ENCODE measurements at places on chromosomes 6 and 20.
A peak's percentile ranks its signal among the peaks of the same experiment; 100 is the strongest.

DNA sequence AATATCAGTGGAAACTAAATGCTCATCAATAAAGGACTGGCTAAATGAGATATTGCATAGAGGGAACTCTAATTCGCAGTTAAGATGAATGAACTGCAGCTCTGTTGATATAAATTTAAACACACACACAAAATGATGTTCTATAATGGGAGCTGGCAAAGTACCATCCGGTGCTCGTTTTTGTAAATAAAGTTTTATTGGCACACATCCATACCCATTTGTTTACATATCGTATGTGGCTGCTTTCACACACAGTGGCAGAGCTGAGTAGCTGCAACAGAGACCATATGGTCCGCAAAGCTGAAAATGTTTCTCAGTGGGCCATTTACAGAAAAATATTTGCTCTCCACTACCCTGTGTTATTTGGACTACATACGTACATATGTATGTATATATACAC is 120.7 kb downstream of the EDN3 start:
- no peak for DNase-seq

GRCh38 chr6:12931639-12932038 is 215.1 kb downstream of the PHACTR1 start:
- DNase-seq = no peak

DNA sequence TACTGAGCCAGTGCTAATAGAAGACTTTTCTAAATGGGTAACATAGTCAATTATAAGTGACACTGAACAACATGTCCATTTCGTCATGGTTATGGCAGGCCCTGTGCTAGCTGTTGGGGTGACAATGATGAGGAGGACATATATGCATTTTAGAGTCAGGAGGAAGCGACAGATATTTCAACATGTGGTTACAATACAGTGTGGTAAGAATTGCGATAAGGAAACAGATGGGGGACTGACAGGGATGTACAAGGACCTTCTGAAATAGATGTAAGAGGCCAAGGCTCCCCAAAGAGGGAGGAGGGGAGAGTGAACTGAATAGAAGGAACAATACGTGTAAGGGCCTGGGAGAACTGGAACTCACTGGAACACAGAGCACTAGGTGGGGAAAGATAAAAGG is 11.7 kb downstream of the MMP24 start:
- no peak for DNase-seq

- no peak for DNase-seq
These were observed 187.0 kb downstream of the DTNBP1 start for GRCh38 chr6:15475872-15476271.

DNA sequence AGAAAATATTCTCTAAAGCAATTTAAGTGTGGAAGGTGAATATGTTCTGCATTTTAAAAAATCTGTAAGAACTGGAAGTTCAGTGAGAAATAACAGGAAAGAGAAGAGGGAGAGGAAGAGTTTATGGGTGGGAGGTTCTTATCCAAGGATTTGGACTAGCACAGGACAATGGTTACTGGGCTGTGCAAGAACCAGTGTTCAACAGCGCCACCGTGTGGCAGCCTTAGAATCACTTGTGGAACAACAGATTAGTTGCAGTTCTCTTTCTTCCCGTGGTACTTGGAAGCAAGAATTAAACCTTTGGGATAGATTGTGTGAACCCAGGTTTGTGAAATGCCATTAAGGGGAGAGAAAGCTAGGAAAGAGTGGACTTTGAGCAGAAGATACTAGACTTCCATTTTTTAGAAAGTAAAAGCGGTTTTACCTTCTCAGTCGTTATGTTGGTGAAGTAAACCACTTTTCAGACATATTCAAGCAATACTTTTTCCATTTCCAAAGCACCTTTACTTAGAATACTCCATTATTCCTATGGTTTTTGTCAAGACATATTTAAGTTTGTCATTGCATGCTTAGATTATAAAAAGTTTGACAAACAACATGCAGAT is 436.7 kb downstream of the RNF144B start:
- peak; percentile 31 for DNase-seq

DNA sequence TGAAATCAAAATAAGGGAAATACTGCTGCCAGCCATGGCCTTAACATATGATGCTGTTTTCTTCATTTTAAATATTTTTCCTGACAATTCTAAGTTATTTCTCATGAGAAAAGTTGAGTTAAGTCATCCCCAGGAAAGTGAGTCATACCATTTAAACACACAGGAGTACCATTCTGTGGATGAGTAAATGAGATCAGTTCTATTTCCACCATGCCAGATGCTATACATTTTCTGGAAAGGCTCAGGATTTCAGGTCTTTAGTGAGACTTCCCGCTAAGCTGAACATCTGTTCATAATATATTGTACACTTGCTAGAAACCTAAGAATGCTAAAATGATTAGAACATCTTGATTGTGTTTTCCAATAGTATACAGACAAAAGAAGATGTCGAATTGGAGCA is 256.2 kb upstream of the MANEA start:
- DNase-seq = no peak

- no peak for DNase-seq
These were observed 413.5 kb downstream of the SYNE1 start for GRCh38 chr6:152223636-152224035.

DNA sequence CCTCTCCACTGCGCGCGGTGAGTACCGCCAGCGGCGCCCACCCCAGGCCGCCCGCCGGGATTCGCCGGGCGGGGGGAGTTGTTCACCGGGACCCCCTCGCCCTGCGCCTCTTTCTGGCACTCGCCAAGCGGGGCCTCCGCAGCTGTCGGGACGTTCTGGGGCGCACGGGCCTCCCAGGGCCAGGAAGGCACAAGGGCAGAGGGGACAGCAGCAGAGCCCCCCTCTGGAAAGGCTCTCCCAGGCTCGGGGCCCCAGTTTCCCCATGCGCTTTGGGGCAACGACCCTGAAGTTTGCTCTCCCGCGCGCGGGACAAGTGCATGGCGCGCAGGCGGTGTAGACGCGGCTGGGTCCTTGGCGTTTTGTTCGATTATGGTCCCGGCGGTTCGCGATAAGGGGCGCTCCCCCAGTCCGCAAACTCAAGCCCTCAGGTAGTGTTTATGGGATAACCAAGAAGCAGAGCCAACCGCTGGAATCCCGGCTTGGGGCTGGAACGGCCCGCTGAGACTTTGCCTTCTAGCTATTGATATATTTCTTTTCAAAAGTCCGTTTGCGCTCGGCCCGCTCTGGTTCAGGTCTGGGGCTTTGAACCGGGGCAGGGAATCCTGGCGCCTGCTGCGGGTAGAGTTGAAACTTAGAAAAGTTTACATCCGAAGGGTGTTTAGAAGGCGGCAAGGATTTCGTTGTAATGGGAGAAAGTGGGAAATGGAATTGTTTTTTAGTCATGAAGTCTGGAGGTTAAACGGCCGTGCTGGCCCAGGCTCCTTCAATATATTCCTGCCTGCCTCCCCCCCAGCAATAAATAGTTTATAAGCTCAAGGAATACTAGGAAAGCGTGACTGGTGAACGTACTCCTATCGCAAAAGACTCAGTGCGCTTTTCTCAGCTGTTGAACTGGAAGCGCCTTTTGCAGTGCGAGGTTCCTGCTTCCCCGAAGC is 595 bp downstream of the EYA2 start:
- DNase-seq = no peak

GRCh38 chr6:1738558-1739081 is 128.9 kb downstream of the FOXC1 start:
- DNase-seq = no peak

DNA sequence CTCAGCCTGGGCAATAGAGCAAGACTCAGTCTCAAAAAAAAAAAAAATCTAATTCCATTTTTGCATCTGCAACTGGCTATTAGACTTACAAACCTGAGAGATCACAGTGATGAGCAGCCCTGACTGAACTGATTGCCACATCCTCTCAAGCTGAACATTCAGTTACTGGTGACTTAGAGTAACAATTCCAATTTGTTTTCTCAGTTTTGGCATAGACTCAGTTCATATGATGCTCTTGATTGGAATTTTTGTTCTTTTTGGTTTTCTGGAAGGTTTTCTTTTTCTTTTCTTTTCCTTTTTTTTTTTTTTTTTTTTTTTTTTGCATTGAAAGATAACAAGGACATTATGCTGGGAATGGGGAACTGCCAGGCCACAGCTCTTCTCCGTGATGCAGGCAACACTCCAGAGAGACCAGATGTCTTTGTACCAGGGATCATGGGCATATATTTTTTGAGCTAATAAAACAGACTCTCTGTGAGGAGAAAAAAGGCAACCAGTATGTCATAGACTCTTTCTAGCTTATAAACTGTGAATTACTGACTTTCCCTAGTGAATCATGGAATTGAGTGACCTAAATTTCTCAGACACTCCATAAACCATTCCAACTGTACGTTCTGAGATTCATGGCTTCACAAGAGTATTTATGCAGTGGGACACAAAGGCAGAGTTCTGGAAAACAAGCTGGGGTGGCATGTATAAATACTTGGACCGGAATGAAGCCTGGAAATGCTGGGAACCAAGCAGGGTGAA is 86.0 kb upstream of the SLC2A12 start:
- no peak for DNase-seq

- no peak for DNase-seq
These were observed 207.9 kb downstream of the SAMD5 start for GRCh38 chr6:147716434-147716833.

DNA sequence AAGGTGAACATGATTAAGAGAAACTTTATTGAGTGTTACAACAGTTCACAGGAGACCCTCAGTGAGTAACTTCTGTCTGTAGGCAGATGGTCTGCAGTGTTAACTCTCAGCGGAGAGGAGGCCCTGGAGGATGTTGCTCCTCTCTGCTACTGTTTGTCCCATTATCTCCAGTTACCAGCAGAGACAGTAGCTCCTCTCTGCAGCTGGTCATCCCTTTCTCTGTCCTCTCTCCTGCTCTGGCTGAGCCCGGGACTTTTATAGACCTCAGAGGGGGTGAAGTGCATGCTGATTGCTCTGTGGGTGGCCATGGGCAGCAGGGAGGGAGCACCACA is 5.7 kb downstream of the GTSF1L start:
- DNase-seq = no peak

DNA sequence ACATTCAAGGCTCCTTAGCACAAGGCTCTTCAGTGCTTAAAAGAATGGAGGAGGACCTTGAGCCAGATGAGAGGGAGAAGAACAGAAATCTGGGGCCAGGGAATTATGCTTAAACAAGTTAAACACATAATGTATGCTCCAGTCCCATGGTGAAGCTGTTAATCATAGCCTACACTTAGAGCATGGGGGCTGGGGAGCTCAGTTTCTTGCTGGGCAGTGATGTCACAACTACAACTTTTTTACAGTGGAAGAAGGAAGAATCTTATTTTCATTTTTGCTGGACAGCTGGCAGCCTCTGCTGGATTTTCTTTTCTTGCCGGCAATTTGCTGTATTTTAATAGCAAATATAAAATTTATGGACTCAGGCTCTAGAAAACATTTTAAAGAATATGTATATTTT is 432.5 kb downstream of the CD109 start:
- no peak for DNase-seq

- DNase-seq = no peak
These were observed 9.6 kb upstream of the NRM start for GRCh38 chr6:30700340-30700739.

GRCh38 chr20:35285806-35286076 is 1.2 kb upstream of the EIF6 start:
- no peak for DNase-seq

GRCh38 chr6:167826230-167826895 is 348 bp upstream of the AFDN start:
- peak; percentile 44 for DNase-seq

DNA sequence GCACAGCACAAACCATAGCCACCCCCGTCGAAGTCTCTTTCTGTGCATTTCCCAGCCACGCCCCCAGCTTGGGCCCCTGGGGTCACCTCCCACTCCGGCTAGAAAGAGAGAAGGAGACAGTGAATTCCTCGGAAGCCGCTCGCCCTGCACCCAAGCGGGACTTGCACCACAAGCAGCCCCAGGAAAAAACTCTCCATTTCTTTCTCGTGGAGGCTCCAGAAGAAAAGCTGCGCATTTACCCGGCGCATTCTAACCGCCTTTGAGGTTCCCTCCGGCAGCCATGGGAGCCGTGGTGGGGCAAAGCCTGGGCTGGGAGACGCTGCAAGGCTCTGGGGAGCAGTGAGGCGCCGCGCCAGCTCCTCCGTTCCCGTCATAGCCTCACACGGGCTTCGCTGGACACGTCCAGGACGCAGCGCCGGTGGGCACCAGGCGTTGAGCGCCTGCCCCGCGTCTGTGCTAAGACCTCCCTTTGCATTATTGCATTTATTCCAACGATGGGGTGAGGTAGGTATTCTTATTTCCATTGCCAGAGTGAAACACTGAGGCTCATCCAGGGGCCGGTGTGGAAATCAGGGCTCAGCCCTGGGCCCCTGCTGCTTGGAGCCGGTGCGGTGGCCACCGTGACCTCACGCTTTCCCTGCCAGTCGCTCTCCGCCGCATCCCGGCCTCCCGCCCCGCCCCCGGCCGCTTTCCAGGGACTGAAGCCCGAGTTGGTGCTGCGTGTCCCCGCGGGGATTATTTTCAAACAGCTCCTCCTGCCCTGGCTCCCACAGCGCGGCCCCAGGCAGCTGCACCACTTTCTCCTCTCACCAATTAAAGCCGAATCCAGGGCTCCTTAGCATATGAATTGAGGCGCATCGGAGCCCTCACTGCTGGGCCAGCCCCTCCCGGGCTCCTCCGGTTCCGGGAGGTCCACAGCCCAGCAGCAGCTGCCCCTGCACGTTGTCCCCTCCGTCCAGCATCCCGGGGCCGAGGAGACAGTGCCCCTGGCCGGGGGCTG is 148.3 kb upstream of the AFDN start:
- DNase-seq = no peak

- no peak for DNase-seq
These were observed 75.0 kb downstream of the PLCB4 start for GRCh38 chr20:9143926-9144325.

DNA sequence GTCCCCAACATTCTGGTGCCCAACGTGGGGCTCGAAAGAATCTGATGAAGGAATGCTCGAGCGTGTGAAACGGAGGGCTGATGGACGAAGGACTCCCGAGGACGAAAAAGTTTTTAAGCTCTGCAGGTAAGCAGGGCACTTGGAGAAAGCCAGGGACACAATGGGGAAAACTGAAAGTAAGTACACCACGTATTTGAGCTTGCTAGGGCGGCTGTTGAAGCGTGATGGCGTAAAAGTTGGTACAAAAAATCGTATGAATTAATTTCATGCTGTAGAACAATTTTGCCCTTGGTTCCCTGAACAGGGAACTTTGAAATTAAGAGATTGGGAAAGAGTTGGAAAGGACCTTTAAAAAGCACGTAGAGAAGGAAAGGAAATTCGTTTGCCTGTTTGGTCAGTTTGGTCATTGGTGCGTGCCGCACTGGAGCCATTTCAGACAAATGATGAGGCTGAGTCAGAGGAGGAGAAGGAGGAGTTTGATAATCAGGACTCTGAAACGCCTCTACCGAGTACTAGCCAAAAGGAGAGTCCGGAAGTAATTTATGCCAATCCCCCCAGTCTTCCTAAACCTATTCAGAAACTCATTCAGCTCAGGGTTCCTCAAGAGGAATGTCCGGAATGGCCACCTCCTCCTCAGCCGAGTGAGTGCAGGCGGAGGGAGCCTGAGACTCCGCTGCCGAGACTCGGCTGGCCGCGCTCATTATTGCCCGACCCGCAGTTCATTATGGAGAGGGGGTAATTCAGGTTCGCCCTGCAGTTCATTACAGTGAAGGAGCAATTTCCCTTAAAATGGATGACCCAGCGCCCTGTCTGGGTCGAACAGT is 59.2 kb upstream of the PRSS16 start:
- no peak for DNase-seq

Measured in stimulated activated CD4-positive, alpha-beta T cell treated with anti-CD3 and anti-CD28 coated beads, Interleukin-15, amount 100 ng/mL, for 48 hours (primary cell).